ENCODE measurements at places on chromosomes 1 and 21.

GRCh38 chr1:19156676-19157075 lies 53.4 kb downstream of the UBR4 start:
- no peak for DNase-seq

- DNase-seq = no peak
Observed at GRCh38 chr1:26357121-26357602, 3.2 kb upstream of the CRYBG2 start.

GRCh38 chr1:40059338-40059959 lies 18.9 kb downstream of the CAP1 start:
- DNase-seq = no peak

GRCh38 chr1:32684167-32684811 lies 18.3 kb downstream of the SYNC start:
- DNase-seq = peak; percentile 20

GRCh38 chr1:111733183-111733991 lies 5.8 kb downstream of the INKA2 start:
- DNase-seq = no peak

DNA sequence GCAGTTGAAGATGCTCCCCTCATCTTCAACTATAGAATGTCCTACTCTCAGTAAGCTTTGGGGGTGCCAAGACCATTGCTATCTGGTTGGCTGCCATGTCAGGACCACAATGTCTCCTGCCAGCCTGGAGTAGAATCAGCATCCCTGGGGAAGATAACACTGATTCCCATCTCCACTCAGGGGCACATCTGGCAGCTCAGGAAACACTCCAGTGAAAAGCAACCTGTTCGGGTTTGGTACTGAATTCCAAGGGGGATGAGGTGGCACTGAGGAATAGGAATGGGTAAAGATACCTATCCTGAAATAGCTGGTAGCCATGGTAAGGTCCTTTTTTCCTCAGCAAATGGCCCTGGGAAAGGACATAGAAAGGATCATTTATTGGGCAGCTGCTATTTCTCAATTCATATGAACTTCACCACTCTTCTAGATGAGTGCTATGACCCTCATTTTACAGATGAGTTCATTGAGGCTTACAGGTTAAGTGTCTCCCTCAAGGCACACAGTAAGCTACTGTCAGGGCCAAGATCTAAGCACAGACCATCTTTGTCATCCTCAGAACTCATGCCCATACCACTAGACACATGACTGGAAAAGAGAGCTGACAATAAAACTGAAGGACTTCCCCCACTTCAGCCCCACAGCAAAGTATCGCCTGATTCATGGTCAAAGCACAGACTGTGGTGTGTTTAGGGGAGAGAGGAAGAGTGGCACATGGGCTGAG lies 31.4 kb downstream of the AK2 start:
- no peak for DNase-seq
